Stimulated activated CD8-positive, alpha-beta memory T cell treated with anti-CD3 and anti-CD28 coated beads, Interleukin-2, amount 100 ng/mL, for 1 hour (primary cell): ENCODE measurements at places on chromosomes 1 and 21.

DNA sequence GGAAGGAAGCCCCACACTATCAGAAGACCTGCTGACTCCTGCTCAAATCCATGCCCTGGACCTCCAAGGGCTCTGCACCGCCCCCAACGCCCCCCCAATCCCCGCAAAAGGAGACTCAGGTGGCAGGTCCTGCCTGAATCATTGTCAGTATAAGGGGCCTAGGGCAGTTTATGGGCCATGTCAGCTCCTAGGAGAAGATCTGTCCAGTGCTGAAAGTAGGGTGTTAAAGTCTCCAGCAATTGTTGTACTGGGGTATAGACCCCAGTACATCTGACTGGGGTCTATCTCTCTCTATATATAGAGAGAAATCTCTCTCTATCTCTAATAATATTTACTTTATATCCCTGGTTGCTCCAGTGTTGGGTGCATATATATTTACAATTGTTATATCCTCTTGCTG is 12.1 kb upstream of the OLIG2 start:
- DNase-seq: no peak

DNA sequence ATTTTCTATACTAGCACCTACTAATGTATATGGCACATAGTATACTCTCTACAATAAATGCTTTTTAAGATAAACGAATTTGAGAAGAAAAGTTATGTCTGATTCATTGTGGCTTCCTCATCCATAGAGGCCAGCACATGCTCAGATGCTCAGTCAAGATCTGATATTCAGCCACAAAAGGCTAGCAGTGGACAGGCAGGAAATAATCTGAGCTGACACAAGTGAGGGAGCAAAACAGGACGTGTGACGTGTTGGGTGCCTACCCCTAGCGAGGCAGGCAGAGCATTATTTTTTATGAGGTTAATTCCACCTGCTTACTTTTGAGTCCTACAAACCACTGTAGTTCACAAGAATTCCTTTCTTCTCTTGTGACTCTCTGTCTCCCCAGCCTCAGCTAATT is 550.9 kb downstream of the SMYD3 start:
- no peak for DNase-seq

DNA sequence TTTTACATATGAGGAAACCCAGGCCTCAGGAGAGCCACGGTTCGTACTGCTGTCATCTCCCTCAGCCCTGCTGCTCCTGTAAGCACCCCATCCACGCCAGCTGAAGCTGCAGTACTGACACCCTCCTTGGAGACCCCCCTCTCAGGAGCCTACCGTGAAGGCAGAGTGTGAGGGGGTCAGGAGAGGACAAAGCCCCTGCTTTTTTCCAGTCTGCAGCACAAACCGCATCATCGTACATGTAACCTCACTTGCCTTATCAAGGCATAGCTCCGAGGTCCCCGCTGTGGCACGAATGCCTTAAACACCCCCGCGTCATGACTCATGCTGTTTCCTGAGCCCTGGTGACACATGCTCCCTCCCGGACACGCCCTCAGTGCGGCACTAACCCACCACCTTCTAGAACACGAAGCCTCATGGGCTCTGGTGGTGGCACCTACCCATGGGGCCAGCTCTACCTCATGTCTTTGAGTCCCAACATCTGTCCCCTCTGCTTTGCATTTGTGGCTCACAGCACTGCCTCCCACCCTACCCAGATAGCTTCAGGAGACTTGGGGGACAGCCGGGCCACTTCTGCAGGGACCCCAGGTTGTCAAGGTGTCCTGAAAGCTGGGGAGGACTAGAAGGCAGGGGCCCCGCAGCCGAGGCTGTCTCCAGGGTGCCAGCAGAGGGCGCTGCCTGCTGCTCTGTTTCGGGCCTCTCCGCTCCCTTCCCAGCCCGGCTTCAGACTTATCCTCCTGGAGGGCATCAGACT is 4.9 kb downstream of the SH3BGRL3 start:
- DNase-seq: peak; percentile 95

DNA sequence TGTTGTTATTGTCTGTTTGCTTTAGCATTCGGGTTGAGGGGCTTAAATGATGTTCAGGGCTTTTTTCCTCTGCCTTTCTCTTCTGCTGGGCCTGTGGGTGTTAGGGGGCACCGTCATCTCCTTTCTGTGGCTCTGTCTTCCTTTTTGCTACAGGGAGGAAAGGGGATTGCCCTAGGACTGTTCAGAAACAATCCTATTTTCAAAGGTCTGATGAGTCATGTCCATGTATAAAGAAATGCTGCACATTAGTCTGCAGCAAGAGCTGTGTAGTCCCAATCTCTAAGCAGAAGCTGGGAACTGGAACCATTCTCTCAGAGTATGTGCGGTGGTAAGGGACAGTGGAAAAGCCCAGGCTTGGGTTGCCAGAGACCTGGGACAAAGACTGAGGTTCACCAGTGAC is 462.3 kb downstream of the OMA1 start:
- no peak for DNase-seq

DNA sequence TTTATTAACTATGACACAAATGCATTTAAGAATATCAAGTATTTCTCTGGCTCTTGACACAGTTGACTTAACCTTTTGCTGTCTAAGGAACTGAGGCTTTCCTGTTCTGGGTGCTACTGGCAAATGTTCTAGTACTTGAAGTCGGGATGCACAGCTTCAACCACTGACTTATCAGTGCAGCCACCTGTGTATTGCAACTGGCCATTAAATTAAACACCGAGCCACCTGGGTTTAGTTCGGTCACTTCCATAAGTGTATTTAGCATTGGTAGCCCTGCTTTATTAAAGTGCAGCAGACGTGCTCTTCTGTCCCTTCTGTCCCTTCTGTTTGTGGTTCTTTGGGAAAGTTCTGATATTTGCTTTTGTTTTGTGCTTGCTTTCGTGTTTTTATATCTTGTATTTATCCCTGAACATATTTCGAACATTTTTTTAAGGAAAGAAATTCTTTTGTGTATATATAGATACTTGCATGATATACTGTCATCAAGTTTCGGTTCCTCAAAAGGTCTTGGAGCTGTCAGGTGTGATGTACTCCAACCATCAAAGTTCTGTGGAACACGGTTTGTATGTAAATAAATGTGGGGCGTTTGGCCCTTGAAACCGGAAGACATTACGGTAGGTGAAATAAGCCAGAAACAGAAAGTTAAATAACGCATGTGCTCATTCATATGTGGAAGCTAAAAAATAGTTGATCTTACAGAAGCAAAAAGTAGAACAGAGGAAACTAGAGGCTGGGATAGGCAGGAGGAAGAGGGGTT is 297.9 kb upstream of the GREM2 start:
- no peak for DNase-seq

- DNase-seq: no peak
Measured at GRCh38 chr1:230256896-230257295, 169.2 kb downstream of the PGBD5 start.

GRCh38 chr1:151309811-151310323 is 17.3 kb downstream of the PI4KB start:
- DNase-seq: no peak

- DNase-seq: no peak
Measured at GRCh38 chr1:151286619-151287340, 4.7 kb downstream of the ZNF687 start.

- no peak for DNase-seq
Measured at GRCh38 chr21:21921410-21922232, 923.4 kb downstream of the NCAM2 start.

GRCh38 chr1:187051618-187052232 is 223.0 kb downstream of the PLA2G4A start:
- DNase-seq: no peak

DNA sequence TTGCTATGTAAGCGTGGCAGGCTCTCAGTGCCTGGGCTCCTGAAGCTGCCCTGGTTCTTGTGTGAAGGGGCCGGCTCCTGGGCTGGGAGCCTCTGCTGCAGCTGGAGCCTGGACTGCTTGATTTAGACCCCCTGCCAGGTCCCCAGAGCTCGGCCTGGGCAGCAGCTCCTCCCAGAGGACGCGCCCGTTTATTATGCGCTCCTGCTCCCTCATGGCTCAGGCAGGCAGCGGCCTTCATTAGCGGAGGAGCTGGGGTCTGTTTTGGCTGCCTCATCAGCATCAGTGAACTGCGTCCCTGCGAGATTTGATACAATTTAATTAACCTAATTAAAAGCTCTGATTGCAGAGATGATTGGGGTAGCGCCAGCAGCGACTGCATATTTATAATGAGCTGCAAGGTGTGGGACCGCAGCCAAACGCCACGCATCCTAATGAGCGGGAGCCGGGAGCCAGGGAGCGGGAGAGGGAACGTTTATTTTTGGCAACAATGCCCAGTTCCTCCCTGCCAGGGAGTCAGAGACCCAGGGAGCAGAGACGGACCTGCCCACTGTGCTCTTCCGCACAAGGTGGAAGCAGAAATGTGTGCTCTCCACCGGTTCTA is 16.6 kb downstream of the UTP11 start:
- no peak for DNase-seq

DNA sequence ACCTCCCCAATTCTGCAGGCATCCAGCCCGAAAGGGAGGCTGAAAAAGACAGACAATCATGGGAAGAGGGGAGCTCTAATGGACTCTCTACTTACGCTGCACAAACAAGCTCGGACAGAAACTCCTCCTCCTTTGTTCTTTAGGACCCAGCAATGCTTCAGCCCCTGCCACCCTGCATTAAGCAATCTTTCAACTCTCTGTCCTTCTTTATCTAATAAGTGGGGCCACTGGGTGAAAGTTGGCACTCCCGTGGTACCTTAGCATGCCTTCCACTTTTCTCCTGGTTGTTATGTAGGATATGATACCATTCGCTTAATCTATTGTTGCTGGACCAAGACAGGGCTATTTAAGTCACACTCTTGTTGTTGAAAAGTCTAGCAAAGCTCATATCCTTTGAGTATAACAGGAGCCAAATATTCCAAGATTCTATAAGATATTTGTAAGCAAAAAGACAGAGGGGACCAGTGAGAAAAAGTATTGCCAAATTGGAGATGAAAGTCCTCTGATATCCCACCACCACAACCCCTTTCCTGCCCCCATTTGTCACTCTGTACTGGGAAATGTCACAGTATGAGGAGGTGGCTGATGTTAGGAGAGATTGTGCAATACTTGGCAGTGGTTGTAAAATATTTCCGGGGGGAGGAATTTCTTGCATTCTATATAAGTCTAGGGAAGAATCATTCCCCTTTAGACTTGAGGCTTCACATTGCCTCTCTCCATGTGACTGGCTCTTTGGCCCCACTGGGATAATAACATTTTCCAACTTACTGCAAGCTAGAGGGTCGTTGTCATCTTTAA is 137.3 kb upstream of the GJB5 start:
- DNase-seq: no peak

GRCh38 chr1:198465201-198466144 is 75.0 kb downstream of the ATP6V1G3 start:
- DNase-seq: no peak

DNA sequence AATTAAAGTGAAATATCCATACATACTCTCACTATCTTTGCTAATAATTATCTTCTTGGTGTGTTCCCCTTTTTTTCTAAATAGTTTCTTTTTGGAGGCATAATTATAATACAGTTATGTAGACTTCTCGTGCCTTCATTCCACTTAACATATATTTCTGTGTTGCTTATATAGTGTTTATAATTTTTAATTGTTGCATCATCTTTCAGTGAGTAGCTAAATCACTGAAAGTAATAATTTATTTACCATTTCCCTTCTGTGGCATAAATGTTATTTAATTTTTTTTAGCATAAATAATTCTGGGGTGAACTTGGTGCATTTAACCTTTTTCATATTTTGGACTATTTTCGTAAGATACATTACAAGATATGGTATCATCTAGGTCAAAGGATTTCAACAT is 38.3 kb downstream of the SMAP2 start:
- no peak for DNase-seq

DNA sequence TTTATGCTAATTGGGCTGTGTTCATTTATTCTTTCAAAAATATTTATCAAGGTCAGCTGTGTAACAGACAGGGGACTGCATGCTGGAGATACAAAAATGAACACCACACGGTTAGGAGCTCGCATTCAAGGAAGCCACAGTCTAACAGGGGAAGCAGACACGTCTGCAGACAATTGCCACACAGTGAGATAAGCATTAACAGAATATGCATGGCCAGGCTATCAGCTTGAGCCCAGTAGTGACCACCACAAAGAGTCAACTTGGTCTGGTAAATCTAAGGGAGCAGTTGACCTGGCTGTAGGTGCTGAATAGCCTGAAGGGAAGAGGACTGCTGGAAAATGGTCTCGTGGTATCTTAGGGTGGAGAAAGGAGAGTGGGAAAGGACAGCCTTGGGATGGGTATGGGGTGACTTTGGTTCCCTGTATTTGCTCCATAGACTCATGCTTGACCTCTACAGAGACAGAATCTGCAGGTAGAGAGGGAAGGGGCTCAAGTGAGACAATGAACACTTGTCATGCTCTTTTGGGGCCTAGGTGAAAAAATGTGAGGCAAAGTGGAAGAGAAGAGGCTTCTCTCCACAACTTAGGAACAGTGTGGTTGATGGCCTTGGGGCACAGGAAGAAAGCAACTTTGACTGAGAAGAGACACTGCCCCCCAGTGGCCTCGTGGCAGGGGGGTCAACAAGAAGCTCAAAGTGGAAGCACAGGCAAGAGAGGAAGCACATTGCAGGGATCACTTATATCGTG is 7.6 kb upstream of the NPL start:
- peak; percentile 41 for DNase-seq

GRCh38 chr1:186154651-186155050 is 220.4 kb downstream of the TPR start:
- DNase-seq: no peak

DNA sequence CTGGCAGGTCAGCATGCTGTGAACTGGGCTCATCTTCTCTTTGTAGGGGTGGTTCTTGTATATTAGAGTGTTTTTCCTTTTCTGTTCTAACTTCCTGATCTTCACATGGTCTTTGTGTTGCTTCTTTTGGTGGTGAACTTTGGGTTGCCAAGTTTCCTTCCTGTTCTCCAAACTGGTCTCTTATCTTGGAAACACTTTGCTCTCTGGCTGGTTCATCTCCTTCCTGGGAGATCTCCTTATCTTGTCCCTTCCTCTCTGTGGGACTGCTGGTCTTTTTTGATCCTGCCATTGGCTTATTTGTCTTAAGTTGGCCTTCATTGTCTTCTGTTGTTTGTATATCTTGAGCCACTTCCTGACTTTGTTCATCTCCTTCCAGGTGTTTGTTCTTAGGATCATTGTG is 2.1 kb downstream of the TCHHL1 start:
- DNase-seq: no peak
